ENCODE measurements at places on chromosomes 13 and 19. TPM values are rescaled to one million over a fixed set of nuclear protein-coding genes. Genes with fewer than 3 reads are reported as not detected.

Gene DACT3
- total RNA-seq = 0.25 TPM

Gene DCLK1
- 1.0 TPM for total RNA-seq

Gene ADGRL1
- 2.6 TPM for total RNA-seq

Gene SAFB2
- total RNA-seq = 37.3 TPM

Gene TSKS
- total RNA-seq = not detected

All from A549 treated with RU486 at 1 μM for 4 hours (cell line).